ENCODE measurements at places on chromosomes 6 and 20.
A peak's percentile ranks its signal among the peaks of the same experiment; 100 is the strongest.

DNA sequence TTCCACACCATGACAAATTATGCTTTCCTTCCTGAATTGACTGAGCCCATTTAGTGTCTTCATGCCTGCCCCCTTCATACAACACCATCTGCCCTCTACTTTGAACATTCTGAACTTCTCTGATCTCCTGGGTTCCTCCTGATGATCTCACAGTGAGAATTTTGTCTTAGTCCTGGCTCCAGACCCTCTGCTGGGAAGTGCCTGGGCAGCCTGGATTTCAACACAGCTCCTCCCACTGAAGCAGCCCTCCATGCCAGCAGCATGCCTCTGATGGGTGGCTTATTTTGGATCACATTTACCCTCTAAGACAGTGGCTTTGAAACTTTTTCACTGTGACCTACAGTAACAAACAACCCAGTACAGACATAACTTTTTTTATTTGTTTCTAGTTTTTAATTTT lies 41.5 kb downstream of the DSE start:
- no peak for DNase-seq

- no peak for DNase-seq
These were observed 100.3 kb downstream of the PLCB1 start for GRCh38 chr20:8232332-8232731.

DNA sequence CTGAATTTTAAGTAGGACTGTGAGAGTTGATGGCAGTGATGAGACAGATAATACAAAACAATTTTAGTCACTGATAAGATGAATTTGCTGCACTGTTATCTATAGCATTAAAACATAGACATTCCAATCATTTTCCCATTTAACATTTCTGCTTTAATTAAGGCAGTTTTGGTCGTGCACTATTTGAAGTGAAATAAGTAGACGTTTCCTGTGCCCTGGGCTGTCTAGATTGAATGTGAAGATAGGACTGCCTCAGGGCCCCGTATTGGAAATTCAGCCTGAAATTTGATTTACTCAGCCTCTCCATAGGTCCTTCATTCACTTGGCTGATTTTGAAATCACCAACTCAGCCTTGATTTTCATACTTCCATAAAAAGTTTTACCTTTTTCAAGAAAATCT lies 48.3 kb downstream of the ARID1B start:
- no peak for DNase-seq

GRCh38 chr6:144897441-144897921 lies 612.3 kb downstream of the UTRN start:
- DNase-seq, result peak; percentile 87

DNA sequence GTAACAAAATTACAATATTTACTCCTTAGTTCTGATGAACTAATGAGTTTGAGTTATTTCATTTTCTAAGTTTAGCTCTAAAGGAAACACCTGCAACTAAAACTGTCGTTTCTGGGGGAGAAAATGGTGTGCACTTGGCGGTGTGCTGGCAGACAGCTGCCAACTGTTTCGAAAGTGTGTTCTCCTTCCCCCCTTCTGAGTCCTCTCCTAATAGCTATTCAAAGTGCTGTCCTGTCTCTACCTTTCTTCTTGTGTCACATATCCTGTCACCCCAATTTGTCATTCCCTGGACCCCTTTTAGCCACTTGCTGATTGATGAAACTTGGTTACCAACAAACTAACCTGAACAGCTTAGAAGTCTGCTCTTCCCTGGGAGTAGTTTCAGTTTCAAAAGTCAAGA lies 4.9 kb upstream of the UBE2J1 start:
- DNase-seq, result no peak

DNA sequence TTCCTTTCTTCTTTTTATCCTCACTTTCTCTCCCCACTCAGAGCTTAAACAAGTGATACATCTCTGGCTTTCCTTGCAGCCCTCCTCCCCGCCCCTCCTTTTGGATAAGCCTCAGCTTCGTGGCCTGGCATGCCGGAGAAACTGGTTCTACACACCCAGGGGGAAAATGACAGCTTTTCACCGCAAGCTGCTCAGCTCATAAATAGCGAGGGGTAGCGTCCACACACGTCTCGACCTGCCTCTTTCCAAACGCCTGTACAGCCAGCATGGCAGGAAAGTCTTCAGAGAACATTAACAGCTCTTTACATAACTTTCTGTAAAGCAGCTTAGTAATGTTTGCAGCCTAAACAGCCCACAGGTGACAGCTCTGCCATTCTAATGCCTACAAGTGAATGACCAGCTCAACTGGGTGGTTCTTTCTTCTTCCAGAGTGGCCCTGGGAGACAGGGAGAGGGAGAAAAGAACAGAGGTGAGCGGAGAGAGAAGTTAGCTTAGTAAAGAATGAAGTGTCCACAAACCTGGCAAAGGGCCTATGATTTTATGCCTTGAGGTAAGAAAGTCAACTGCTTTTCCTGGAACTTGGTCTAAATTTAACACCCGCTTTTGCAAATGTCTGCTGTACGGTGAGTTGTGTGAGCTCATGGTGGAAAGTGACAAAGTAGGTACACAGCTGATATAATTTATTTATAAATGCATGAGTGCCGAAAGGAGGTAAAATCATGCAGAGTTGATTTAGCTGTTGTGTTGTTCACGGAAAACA lies 251.5 kb downstream of the TFAP2A start:
- no peak for DNase-seq

DNA sequence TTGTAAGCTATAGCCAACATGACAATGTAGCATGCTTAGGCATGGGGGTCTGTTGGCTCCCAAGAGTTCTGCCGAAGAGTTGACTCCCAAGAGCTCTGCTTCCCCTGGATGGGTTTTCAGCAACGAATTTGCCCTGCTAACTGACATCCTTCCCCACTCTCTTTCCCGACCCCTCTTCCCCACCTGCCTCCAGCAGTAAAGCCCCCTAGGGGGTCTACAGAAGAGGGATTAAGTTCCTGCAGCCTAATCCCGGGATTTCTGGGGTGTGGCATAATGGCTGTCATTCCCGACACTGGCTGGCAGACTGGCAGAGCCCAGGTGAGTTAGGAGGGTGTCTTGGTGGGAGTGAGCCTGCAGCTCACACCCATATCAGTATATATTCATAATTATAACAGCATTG lies 121.0 kb upstream of the ZNF184 start:
- DNase-seq, result no peak

GRCh38 chr20:62607366-62608217 lies 34.7 kb upstream of the SLCO4A1 start:
- DNase-seq, result no peak
